ENCODE measurements at places on chromosomes 2 and 18.
A peak's percentile ranks its signal among the peaks of the same experiment; 100 is the strongest.

DNA sequence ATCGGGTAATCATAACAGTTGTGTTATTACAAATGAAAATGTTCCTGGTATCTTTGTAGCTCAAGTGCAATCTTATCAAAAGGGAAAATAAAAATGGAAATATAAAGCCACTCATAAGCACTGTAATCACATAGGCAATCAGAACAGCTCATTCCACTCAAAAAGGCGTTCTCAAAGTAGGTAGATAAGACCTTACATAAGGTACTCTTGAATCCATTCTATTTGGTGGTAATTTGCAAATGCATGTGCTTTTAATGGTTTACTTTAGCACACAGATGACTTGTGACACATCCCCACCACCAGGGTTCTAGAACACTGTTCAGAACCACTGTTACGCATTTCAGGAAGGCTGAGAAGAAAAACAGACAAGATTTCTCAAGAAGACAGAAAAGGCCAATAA is 86.7 kb upstream of the NARS1 start:
- no peak for DNase-seq

DNA sequence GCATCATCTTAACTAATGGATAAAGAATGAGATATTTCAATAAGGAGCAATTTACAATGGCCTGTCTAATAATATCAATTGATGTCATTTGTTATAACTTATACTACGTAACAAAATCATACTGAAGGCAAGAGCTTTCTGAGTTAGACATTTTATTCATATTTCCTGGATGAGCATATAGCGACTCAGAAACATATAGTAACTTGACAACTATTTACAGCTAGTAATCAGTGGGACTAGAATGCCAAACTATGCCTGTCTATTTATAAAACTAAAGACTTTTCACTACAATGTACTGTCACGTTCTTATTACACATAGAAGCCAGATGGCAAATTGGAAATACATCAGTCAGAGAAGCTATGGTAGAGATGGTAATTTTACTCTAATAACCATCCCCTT is 766.2 kb upstream of the TMEFF2 start:
- no peak for DNase-seq

- DNase-seq = no peak
Measured at GRCh38 chr18:76960528-76961035, 138.2 kb downstream of the ZNF236 start.

DNA sequence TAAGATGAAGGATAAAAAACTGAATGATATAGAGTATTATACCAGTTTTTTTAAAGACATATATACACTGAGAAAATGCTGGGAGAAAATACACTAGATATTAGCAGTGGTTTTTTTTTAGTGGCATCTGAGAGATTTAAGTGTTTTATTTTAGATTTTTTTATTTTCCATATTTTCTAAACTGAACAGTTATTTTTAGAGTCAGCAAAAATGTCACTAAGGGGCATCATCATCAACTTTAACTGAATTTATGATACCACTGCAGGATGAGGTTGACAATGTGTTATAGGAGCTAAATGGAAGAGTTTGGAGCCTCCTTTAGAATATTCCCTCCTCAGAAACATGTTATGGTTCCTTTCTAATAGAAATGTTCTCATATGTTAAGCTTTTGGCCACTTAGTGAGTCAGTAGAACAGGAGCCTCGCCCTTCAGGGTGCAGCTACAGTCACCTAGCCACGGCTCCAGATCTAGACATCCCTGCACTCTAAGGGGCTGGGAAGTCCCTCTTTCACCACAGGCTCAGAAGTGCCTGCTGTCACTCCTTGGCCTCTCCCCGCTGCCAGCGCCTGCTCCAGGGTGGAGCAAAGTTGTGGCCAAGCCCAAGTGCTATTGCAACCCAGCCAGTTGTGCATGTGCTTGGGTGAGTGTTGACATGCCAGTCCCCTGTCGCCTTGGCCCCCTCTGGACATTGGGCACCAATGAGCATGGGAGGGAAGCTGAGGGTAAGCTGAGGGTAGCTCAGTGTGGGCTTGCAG is 210.7 kb upstream of the RASGRP3 start:
- no peak for DNase-seq

DNA sequence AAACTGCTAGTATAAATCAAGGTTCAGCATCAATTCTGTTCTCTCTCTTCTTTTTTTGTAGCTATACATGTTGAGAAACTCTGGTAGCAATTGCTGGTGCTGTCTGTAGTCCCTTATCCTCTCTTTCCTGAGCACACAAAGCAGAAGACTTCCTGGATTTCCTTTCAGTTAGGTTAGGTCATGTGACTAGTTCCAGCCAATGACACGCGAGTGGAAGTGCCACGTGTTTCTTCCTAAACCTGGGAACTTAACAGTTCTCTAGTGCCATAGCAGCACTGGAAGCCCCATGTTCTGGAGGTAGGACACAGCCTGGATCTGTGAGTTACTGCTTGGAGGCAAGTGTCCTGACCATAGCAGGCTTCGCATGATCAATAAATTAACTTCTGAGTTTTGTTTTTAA is 125.9 kb downstream of the PLA2R1 start:
- DNase-seq = no peak

- no peak for DNase-seq
Measured at GRCh38 chr2:30223413-30223874, 7.9 kb upstream of the LBH start.

GRCh38 chr2:66509326-66509811 is 74.4 kb downstream of the MEIS1 start:
- DNase-seq = no peak

DNA sequence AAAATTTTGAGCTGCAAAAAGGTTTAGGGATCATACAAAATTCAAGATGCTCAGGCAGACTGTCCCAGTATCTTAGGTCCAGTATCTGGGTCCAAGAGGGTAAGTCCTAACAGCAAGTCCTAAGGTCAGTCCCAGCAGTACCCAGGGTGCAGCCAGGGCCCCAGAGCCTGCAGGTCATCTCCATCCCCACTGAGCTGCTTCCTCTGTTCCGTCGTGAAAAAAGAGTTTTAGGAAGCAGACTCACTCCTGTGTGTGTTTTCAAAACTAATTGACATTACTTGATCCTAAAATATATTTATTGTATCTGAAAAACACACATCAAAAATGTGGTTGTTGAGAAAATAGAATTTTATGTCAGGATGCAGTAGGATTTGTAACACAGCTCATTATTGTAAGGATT is 69.9 kb upstream of the ALKAL2 start:
- no peak for DNase-seq

DNA sequence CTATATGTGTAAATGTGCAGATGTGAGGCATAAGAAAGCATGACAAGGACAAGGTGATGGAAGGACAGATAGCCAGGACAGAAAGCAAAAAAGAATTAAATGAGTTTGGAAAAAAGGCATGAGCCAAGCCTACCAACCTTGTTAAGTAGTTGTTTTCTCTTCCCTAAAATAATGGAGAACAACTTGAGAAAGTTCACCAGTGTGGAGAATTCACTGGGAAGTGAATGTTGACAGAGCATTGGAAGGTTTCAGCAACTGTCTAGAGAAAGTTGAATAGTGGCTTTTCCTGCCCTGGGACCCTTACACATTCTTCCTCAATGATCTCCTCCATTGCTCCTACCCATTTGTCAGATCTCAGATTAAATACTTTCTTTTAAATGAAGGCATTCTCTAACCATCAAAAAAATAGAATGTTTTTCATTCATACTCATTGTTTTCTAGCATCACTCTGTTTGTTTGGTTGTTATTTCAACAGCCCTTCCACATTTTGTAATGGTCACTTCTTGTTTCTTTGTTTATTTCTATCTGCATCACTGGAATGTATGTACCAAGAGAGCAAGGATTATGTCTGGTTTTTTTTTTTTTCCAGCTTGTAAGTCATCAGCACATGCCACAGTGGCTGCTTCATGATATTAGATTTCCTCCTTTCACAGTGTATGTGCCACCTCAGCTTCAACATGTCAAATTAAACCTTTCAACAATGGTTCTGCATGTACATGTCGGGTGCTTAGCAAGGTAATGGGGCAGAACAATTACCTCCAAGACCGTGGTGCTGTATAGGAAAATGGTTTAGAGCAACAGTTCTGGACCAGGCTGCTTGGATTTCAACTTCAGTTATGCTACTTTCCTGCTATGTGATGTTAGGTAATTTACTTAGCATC is 586.0 kb upstream of the VRK2 start:
- DNase-seq = no peak

DNA sequence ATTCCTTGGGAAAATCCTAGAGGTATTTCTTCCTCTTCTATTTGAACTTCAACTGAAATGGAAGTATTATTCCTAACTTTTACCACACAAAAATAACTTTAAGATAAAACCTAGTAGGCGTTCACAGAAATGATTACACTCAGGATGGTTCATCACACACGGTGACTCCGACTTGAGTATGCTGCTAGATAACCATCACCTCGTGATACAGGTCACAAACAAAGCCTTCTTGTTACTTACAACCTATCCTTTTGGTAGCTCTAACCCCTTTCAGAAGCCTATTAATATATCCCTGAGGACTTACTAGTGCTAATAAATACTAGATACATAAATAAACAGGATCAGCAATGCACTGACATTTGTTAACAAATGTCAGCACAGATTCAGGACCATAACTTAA is 101.0 kb upstream of the DNER start:
- no peak for DNase-seq

DNA sequence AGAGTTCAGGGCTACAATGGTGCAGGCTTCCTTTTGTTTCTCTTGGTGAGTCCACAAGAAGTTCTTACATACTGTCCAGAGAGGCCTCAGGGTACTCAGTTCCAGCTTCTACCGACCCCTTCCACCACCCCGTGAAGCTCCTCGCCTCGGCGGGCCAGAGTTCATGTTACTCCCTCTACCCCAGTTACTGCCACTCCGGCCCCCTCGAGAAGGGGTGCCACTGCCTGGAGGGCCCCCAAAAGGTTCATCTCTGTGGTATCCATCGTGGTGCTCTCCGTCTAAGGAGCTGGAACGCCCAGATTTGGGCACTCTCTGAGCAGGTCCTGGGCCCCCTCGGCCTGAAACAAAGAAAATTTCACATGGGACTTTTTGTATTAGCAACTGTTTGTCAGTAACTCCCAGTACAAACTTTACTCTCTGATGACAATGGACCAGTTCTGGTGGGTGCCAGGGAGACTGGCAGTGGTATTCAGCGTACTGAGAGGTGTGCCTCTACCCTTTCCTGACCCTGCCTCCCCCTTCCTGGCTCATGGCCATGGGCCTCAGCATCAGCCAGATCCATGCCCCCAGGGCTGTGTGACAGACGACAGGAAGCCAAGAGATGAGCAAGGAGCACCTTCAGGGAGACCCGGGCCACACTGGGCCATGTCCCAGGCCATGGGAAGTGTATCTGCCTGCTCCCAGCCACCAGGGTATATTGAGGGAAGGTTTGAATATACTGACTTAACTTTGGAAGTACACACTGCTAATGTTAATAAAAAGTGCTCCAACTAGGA is 5.1 kb downstream of the SFT2D3 start:
- DNase-seq = no peak

DNA sequence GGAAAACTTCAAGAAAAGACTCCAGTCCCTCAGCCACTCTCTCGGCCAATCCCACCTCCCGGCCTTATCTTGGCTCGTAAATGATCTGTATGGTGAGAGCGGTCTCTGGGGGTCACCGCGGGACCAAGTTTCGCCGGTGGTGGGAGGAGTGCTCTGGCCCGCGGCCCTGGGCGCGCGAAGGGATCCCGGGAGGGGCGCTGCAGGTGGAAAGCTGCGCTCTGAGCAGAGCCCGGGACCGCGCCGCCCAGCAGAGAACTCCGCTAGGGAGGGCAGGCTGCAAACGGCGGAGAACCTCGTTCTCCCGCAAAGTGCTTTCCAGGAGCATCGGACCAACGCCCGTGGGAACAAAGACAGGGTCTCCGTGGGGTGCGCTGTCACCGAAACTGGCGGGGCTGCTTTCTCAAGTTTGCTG is 622 bp downstream of the LRP2 start:
- no peak for DNase-seq

DNA sequence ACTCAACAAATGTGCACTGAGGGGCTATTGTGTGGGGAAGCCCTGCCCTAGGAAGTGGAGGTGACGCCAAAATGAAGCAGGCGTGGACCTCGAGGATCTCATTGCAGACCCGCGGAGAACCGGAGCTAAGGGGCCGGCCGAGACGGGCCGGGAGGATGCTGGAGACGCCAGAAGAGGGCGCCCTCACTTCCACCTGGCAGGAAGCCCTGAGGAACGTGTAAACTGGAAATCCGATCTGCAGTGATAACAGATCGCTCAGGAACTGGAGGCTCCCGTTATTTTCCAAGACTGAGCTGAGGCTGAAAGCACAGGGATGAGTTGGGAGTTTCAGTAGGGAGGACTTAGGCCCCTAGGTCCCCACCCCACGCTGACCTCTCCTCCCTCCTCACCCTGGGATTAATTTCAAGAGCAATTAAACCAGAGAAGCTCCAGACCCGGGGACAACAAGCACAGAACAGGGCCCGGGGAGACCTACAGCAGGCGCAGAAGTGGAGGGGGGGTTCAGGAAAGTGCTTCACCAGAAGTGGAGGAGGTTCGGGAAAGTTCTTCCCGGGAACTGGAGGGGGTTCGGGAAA is 7.7 kb upstream of the COL6A3 start:
- DNase-seq = peak; percentile 78

DNA sequence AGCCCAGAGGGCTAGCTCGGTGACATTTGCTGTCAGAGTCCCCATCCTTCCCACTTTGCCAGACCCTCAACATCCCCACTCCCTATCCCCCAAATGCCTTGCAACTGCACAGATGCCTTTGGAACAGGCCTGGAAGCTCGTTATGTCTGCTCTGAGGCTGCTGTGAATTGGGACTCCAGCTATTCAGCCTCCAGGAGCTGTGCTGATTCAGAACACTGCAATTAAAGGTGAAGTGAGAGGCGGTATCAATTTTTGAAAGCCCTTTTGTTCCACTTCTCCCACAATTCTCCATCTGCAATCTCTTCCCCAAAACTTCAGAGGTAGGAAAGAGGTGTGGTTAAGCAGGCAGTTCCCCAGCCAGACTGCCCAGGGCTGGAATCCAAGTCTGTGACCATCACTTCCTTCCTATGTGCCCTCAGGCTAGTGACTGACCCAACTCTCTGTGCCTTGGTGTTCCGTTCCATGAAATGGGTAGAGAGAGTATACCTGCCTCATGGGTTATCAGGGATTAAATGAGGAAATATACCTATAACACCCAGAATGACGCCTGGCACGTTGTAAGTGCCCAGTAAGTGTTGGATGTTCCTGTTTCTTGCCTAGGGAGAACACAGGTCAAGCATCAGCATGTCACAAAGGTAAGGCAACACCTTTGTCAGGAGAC is 17.5 kb downstream of the NOSTRIN start:
- no peak for DNase-seq

GRCh38 chr2:76159042-76159648 is 448.4 kb upstream of the GCFC2 start:
- DNase-seq = no peak

DNA sequence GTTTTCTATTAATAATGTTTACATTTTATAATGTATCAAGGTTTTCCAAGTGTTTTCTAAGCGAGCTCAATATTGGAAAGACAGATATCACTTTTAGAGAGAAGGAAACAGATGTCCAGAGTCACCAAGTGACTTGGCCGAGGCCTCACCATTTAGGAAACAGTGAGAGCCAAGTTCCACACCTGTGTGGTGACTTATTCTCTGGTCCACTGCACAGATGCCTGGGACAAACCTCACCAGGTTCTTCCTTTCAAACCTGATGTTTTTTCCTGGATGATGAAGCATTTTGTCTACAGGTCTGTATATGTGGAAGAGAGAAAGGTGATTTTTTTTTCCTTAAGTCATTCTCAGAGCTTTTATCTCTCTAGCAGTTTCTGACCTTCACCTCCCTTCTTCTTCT is 280.7 kb downstream of the LPIN1 start:
- DNase-seq = no peak

GRCh38 chr18:38551881-38552280 is 986.3 kb upstream of the CELF4 start:
- DNase-seq = no peak

GRCh38 chr2:103293742-103294077 is 531.9 kb downstream of the TMEM182 start:
- no peak for DNase-seq

Data from stimulated activated CD4-positive, alpha-beta T cell treated with anti-CD3 and anti-CD28 coated beads, Interleukin-4, amount 100 ng/mL, for 48 hours (primary cell).